ENCODE measurements at places on chromosomes 6 and 20.

DNA sequence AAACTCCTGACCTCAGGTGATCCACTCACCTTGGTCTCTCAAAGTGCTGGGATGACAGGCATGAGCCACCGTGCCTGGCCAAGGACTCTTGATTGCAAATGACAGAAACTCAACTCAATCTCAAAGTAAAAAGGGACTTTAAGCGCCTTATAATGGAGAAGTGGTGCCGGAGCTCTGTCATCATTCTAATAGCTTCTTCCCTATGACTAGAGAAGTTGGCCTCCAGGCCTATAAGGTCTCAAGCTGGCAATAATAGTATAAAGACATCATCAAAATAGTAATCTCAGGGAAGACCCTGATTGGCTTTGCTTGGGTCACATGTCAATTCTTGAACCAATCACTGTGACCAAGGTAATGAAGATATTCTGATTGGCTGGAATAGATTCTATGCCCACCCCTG, 8.5 kb upstream of the KIAA1755 start:
- DNase-seq = no peak

- no peak for DNase-seq
Observed at GRCh38 chr6:74651948-74652842, 553.7 kb downstream of the COL12A1 start.

DNA sequence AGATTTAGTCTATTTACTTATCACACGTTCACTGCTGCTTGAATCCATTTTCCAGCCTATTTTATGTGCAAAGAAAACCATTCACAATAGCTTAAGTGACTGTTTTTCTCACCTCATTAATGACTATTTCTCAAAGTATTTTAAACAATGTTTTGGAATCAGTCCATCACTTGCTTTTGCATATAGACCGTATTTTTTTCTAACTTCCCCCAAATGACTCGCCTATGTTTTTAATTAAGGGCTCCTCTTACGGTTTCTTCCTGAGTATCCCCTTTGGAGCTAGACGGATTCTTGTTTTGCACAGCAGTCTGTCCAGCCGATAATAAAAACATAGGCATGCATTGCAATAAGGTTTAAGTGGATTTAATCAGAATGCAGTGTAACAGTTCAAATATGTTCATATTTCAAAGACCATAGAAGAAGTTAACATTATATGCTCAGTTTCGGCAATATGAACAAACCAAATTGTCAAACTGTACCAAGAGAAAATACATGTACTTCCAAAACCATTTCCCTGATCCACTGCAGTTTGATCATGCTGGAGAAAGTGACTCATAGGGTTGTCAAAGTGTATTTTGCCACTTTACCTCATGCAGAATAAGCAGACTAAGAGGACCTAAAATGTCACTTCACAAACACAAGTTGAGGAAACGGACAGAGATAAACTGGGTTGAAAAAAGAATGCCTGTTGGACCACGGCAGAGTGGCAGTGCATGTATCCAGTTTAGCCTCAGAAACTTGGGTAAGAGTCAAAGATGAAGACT, 66.4 kb downstream of the HMGN3 start:
- DNase-seq = peak; percentile 12

GRCh38 chr6:128605961-128606360, 85.6 kb upstream of the PTPRK start:
- DNase-seq = no peak

- DNase-seq = no peak
Observed at GRCh38 chr20:36045373-36045714, 77.0 kb downstream of the CNBD2 start.

- no peak for DNase-seq
Observed at GRCh38 chr20:47111576-47111975, 216.9 kb downstream of the EYA2 start.

DNA sequence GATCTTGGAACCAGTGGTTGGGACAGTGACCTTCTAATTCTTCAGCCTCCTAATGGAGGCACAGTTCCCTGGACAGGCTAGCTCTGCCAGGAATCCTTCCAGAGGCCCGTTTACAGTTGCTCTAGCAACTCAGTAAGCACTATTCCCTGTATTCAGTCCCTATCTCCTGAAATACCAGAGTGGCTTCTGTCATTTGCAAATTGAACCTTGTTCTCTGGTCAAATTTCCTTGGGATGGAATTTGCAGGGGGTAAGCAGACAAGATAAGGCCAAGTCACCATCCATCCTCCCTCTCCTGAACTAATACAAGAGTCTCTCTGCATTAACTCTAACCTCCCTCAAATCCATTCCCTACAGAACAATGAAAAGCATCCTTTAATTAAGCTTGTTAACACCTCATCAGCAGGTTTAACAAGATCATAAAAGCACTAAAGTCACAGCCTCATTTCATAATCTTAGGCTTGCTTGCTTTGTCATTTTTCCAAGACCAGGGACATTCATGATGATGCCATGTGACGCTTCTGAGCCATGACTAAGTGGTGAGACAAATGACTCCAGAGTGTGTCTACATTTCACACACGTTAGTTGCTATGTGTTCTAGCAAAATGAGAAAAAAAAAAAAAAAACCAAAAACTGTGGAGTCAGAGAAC, 37.1 kb downstream of the SLC22A23 start:
- no peak for DNase-seq

DNA sequence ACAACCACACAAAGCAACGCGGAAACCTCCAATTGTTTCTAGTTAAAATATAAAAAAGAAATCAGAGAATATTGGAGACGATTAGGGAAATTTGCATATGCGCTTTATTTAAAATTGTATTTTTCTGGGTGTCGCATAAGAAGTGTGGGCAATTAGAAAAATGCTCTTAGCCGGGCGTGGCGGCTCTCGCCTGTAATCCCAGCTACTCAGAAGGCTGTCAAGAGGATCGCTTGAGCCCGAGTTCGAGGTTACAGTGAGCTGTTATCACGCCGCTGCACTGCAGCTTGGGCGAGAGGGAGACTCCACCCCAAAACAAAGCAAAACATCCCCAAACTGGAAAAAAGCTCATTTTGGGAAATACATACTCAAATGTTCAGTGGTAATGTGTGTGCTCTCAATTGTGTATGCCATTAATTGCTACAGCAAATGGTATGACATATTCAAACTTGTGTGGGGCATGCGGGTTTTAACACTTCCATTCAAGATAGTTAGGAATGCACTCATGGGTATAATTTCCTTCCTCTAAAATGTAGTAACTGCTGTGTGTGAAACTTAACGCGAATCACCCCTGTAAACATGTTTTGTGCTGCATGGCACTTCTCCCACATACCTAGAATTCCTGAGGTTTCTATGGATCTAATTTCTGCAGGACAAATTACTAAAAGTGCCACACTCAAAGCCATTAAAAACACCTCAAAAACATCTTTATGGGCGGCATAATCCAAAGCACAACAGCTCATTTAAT, 54.7 kb upstream of the HFE start:
- no peak for DNase-seq

- no peak for DNase-seq
Observed at GRCh38 chr20:61942526-61942925, 123.2 kb downstream of the TAF4 start.

DNA sequence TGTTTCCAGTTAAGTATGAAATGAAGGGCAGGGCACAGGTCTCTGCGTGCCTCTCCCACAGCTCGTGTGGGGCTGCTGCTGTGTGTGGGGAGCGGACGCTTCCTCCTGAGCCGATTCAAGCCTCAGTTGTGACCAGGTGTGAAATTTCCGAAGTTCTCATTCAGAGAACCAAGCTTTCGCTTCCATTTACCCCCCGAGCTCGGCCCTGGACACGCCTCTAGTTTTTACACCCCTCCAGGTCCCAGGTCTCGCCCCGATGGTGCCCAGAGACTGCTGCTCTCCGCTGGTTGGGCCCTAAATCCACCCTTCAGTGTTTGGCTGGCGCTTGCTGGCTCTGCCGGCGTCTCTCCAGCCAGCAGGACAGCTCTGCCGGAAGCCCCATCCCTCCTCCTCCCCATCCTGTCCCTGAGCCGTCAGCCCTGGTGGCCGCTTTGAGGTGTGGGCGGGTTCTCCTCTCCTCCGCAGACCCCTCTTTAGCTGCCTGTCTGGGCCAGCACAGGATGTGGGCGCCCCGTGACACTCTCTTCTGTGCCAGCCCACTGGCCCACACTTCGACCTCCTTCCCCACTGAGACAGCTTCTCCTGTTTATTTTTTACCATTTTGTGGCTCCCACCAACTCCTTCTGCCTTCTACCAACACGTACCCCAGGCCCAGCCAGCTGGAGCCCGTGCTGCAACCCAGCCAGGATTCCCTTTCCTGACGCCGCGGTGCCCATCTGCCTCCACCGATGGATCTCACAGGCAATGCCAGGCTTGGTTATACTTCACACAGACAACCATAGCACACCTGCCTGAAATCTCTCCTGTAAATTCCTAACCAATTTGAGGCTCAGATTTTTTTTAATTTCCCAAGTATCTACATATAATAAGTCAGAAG, 142.8 kb downstream of the DLL1 start:
- no peak for DNase-seq

- DNase-seq = no peak
Observed at GRCh38 chr6:20837189-20837588, 302.9 kb downstream of the CDKAL1 start.

- DNase-seq = no peak
Observed at GRCh38 chr6:82419132-82419581, 55.5 kb downstream of the TPBG start.

DNA sequence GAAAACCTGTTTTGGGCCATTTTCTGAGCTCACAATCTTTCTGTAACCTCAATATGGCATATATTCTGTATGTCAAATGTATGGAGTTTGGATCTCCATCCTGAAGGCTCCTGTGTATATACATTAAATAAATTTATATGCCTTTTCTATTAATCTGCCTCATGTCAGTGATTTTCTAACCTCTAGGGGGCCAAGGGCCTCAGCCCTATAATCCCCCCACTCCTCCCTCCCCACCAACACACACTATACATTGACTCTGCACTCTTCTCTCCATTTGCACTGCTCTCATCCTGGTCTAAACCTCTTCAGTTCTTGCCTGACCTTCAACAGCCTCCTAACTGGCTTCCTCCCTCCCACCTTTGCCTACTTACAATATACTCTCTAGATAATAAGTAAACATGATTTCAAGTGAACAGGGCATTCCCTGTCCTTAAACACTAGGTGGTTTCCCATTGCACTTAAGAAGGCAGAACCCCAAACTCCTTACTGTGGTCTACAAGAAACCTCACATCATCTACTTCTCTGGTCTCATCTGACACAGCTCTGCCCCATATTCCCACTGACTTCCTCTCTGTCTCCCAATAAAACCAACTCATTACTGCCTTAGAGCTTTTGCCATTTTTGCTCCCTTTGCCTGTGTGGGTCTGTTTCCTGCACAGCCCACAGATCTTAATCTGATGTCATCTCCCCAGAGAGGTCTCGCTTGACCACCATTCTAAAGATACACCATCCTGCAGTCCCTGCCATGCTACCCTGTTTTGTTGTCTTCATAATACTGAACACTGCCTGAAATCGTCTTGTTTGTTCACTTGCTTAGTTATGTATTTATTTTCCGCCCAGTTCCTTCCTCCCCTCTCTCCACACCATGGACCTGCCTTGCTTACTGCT, 213.7 kb downstream of the SYNE1 start:
- no peak for DNase-seq

- no peak for DNase-seq
Observed at GRCh38 chr6:36204068-36204753, 7.7 kb downstream of the BRPF3 start.

DNA sequence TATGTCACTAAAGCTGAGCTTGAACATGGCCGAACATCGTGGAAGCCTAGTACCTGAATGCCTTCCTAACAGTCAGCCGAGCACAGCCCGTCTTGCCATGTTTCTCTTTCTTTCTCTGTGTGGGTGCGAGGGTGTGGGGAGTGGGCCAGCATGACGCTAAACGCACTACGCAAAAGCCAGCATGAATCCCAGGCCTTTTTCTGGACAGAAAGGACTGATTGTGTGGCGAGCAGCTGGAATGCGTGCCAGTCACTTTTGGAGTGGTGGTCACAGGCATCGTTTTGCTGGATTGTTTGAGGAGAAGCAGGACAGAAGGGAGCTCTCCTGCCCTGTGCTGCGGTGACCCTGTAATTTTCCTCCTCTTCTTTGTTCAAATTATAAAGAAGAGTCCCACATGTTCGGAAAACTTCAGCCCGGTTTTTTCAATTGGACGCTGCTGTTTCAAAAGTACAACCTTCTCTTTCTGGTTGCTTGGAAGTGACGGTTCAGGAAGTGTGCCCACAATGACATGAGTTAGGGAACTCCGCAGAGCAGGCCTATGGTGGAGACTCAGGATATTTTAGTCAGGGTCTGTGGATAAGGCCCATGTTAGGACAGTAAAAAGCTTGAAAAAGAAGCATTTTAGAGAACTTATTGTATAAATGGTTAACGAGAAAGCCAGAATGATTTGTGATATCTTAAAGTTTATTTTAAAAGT, 54.3 kb downstream of the PDE7B start:
- no peak for DNase-seq

GRCh38 chr6:14037402-14038277, 79.9 kb upstream of the CD83 start:
- DNase-seq = no peak

DNA sequence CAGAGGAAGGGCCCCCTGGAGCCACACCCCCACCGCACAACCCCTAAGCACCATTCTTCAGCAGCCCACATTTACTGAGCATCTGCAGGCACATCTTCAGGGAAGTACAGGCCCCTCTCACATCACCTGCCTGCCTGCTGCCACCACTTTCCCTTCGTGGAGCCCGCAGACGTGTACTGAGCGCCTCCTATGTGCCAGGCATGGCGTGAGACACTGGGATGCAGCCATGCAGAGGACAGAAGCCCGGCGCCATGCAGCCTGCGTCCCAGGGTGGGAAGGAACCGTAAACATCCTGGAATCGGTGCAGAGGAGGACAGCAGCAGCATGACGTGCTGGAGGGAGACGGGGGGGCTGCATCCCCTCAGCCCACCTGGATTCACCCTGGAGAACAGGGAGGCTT, 78.1 kb downstream of the GRM4 start:
- DNase-seq = no peak

DNA sequence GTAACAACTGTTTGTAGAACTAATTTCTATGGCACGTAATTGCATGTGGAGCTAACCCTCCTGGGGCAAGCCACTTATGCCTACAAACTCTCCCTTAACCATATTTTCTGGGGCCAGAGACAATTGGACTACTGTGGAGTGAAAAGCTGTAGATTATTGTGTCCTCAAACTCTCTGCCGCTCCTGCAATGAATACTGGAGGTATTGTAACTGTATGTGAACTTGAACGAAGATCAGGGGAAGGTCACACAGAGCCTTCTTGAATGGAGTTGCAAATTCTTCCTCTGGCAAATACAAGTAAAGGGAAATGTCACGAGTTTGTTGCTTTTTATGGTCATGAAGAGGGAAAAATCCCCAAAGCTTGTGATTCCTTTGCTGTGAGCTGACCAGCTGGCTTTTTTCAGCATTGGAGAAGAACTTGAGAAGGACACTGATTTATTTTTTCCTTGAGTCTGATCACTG, 18.2 kb downstream of the AKAP12 start:
- no peak for DNase-seq

GRCh38 chr6:18186033-18186432, 30.8 kb downstream of the KDM1B start:
- DNase-seq = no peak

Measured in kidney epithelial cell (primary cell).